ENCODE measurements at places on chromosomes 7 and 10.

- no peak for DNase-seq
These were observed 40.3 kb downstream of the FAM53B start for GRCh38 chr10:124703778-124704427.

DNA sequence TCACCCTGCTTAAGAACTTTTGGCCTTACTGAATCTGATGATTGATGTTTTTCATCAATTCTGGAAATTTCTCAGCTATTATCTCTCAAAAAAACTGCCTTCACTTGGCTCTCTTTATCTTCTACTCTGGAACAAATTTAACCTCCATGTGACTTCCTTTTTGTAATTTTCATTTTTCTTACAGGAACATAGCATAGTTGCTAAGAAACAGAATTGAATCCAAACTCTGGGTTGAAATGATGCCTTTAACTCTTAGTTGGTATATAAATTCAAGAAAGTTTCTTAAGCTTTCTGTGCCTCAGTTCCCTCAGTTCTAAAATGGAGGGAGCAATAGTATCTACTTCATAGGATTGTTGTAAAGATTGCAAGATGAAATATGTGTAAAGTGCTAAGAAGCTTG is 19.8 kb downstream of the GPR141 start:
- DNase-seq: no peak

- DNase-seq: no peak
These were observed 480.5 kb downstream of the PHTF2 start for GRCh38 chr7:78279032-78279431.

GRCh38 chr10:15571575-15571974 is 148.1 kb downstream of the ITGA8 start:
- DNase-seq: no peak

- no peak for DNase-seq
These were observed 106.2 kb downstream of the KAT6B start for GRCh38 chr10:74932648-74933047.

GRCh38 chr10:110664483-110665420 is 20.6 kb downstream of the RBM20 start:
- DNase-seq: no peak

DNA sequence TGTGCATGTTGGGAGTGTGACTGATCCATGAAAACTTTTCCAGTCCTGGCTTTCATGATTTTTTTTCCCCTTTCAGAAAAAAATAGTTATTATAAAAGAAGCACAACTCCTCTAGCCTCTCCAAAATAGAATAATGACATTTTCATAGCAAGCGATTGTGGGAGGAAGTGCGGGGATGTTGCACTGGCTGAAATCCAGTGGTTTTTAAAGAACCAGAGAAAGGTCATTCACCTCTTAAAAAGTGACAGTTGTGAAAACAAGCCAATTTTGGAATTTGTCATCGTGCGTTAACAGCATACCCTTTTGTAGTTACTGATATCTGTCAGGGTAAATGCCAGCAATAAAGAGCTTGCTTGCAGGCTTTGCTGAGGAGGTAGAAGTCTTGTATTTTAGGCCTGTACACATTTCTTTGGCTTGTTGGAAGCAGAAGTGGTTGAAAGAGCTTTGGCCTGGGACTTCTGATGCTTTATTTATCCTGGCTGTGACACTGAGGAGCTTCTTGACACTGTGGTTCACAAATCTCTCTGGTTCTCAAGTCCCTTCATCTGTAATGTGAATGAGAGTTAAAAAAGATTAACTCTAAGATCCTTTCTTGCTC is 545.9 kb downstream of the REEP3 start:
- no peak for DNase-seq

- DNase-seq: peak; percentile 49
These were observed 6.2 kb downstream of the C10orf105 start for GRCh38 chr10:71713135-71714030.

DNA sequence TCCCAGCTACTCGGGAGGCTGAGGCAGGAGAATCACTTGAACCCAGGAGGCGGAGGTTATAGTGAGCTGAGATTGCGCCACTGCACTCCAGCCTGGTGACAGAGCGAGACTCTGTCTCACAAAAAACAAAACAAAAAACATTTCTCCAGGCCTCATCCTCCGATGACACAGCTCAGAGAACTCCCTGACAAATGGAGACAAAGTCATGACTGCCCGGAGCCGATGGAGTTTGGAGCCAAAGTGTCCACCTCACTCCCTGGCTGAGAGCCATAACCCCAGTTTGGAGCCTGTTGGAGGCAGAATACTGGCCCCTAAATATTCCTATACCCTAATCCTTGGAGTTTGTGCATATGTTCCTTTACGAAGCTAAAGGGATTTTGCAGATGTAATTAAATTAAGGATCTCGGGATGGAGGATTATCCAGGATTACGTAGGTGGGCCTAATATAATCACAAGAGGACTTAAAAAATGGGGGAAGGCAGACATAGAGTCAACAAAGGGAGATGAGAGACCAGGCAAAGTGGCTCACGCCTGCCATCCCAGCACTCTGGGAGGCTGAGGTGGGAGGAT is 22.7 kb downstream of the SSC4D start:
- no peak for DNase-seq

DNA sequence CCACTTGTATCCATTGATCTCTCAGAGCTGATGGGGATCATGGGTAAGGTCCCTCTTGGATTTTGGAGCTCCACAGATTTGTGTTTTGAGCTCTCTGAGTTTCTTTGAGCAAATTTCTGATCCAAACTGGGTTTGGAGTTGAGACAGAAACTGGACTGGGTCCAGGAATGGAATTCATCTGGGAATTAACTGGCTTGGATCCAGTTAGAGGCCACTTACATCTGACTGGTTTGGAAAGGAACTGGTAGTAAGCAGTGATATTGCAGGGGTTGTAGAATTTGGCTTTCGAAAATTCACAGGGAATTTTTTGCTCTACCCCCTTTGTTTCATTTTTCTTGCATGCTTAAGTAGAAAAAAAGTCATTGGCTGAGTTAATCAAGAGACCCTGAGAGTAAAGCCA is 245.6 kb downstream of the SEMA3D start:
- DNase-seq: no peak

- DNase-seq: no peak
These were observed 472.8 kb downstream of the KCNMA1 start for GRCh38 chr10:77164616-77165311.

- no peak for DNase-seq
These were observed 423 bp downstream of the LSM5 start for GRCh38 chr7:32489788-32490126.

- DNase-seq: no peak
These were observed 151.7 kb upstream of the PRSS1 start for GRCh38 chr7:142597547-142597946.

DNA sequence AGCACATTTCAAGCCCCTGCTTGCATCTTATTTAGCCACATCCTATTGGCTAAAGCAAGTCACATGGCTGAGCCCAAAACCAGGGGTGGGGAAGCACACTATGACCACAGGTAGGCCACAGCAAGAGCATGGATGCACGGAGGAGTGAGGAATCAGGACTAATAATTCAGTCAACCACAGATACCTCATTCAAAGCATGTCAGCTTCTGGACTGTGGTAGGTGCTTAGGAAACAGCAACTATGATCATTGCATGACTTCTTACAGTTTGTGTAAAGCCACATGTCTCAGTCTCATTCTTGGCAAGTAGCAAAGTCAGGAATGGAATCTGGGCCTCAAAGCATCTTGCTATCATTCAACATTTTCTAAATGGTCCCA is 79.0 kb upstream of the EMX2 start:
- no peak for DNase-seq

All from activated CD4-positive, alpha-beta T cell treated with anti-CD3 and anti-CD28 coated beads for 36 hours (primary cell).